Brain (organoid and tissue), 16 donors: ENCODE measurements at places on chromosomes 3 and 15.

DNA sequence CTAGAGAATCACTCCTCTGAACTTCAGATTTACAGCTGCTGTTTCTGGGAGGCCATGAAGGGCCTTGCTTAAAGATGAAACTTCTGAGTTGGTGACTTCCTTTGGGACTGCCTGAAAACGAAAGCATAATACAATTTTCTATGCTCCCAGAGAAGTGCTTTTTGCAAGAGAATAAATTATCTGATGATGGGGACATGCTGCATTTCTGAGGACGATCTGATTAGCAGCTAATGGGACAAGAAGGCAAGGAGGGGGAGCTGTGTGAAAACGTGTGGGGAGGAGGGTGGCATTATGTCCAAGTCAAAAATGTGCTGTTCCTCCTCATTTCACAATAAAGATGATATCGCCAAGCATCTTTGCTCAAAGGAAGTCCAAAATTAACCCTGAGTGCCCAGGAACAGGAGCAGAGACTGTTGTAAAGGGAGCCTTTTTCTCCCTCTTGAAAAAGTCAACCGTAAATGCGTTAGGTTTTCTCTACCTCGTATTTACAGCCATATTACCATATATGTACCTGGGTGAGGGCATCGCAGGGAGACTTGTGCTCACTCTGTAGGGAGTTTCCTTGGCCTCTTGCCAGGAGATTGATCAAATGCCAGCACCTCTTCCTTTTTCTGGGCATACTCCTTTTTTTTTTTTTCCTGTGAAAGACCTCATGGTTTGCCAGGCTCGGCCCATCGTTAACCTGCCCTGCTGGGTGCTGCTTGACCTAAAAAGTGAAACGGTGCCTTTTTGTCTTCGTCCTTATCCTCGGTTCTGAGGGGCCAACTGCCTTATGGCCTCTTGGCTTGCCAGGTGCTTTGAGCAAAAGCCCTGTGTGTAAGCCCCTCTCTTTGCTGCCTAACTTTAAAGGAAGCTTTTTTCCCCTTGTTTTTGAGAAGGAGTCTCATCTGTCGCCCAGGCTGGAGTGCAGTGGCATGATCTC is 11.5 kb downstream of the ITPR1 start:
- DNase-seq: no peak

- no peak for DNase-seq
Measured at GRCh38 chr3:197896421-197896820, 53.6 kb upstream of the RPL35A start.

- DNase-seq: peak; percentile 84
Measured at GRCh38 chr15:56496635-56497034, 31.7 kb upstream of the MNS1 start.

DNA sequence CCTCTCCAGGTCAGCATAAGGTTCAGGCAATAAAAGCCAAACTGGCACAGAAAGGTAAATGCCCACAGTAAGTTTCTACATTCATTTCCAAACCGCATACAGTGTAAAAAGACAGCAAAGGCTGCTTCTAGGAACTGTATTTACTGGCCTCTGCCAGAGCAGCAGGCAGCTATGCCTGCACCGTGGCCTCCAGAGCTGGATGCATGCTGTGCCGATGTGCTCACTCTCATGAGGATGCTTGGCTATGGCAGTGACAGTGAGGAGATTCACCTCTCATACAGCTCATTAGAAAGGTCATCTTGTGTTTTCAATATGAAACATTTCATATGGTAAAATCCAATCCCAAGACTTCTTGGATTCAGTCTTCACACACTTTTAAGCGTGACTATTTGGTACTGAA is 50.3 kb downstream of the UBP1 start:
- DNase-seq: no peak

DNA sequence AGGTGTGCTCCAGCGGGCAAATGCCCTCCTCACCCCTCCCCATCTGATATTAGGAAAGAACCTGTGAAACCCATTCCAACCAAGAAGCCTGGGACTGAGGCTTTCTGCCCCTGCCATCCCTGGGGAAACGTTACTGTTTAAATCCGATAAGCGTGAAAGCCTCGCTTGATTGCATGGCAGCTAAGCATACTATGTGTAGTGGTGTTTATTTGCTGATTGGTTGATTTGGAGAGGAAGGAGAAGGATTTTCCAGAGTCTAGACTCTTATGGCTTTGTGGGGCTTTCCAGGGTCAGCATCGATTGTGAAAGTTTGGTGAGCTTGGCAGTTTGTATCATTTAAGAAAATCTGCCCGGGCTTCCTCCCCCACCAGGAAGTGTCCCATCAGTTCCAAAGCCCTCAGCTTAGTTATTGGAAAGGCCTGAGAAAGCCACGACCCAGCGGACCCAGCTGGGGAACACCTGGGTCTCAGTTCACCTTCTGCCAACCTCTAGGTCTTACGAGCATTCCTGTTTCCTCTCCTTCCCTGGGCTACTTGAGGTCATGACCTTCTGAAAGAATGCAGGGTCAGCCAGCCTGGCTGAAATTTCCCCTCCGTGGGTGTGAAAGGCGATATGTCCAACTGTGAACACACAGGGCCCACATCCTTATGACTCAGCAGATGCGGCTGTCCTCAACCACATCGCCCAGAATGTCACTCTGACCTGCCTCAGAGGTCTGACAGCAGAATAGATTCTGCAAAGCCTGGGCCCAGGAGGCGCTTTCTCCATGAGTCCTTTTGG is 62.8 kb upstream of the HERC1 start:
- DNase-seq: no peak

DNA sequence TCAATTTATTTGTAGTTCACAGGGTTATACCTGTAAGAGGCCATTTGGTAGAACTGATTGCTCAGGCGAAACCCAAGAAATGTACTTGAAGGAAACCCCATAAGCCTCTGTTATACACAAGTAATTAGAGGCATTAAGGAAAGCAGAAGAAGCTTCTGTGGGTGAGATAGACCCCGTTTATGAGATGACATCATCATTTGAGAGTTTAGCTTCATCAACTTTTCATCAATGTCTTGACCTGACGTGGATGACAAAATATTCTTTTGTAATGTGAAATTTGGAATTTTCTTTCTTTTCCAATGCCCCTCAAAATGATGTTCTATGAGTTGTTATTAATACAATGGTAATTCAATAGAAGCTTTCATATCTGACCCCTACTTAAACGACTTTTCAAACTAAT is 136.2 kb downstream of the MDFIC2 start:
- no peak for DNase-seq

DNA sequence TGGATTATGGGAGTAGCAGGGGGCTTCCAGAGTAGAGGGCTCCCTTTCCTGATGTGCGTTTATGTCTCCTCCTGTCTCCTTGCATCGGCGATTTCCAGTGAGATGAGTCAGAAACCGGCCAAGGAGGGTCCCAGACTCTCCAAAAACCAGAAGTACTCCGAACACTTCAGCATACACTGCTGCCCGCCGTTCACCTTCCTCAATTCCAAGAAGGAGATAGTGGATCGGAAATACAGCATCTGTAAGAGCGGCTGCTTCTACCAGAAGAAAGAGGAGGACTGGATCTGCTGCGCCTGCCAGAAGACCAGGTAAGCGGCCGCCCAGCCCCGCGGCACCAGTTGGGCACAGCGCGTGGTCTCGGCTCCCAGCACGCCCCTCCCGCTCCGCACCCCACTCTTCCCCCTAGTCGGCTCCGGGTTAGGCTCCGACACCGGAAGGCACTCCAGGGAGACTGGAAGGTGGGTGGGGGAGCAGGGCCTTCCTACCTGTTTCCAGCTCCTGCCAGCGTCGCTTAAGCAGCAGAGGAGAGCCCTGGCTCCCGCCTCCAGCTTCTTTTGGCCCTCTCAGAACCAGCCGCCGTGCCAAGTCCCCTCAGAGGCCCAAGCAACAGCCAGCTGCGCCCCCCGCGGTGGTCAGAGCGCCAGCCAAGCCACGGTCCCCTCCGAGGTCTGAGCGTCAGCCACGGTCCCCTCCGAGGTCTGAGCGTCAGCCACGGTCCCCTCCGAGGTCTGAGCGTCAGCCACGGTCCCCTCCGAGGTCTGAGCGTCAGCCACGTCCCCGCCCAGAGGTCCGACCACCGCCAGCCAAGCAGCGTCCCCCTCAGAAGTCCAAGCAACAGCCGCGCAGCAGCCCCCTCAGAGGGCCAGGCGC is 34.7 kb downstream of the MOBP start:
- peak; percentile 62 for DNase-seq

- no peak for DNase-seq
Measured at GRCh38 chr3:131147534-131147933, 120.9 kb downstream of the NEK11 start.

DNA sequence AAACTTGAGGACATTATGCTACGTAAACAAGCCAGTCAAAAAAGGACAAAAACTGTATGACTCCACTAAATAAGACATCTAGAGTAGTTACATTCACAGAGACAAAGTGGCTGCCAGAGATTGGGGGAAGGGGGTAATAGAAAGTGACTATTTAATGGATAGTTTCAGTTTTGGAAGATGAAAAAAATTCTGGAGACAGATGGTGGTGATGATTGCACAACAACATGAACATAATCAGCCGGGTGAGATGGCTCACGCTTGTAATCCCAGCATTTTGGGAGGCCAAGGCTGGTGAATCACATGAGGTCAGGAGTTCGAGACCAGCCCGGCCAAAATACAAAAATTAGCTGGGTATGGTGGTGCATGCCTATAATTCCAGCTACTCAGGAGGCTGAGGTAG is 40.6 kb downstream of the DPP8 start:
- DNase-seq: no peak

DNA sequence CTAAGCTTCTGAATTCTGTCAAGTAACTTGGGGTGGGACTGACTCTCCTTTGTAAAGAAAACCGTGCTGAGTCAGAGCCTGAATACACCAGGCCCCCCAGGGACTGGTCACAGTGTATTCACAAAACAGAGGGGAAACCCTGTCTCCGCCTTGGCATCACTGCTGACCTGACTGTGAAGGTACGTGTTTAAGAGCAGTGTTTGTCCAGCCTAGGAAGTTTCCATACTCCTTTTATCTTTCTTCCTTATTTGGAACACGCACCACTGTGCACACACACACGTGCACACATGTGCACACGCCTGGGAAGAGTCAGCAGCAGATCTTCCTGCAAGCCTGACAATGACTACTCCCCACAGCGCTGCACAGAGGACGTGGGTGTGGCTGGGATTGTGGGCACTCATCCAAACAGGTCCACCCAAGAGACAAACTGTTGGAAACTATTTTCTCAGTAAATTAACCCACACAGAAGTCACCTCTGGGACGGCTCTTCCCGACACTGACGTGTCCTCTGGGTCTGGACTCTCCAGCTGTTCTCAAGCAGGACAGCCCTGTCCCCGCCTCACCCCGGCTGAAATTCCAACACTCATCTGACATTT is 87.7 kb downstream of the ATP10A start:
- no peak for DNase-seq

- DNase-seq: no peak
Measured at GRCh38 chr3:87979527-87979926, 79.3 kb downstream of the CGGBP1 start.

- DNase-seq: no peak
Measured at GRCh38 chr3:44055951-44056350, 185.7 kb upstream of the TOPAZ1 start.

DNA sequence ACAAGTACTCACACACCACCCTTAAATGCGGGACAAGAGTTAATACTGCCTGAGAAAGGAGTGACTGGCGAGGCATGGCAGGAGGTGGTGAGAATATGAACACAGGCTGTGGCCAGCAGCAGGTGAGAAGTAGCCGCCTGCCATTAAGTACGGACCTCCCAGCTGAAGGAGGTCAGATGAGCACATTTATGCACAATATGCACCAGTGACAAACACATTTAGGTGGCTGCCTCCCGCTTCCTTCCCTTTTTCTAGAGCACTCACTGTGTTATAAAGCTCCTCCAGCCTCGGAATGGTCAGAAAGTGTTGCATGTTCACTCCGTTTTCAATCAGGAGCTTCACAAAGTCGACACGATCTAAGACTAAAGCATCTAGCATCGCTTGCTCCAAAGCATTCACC is 52.4 kb downstream of the TRPM1 start:
- DNase-seq: no peak

DNA sequence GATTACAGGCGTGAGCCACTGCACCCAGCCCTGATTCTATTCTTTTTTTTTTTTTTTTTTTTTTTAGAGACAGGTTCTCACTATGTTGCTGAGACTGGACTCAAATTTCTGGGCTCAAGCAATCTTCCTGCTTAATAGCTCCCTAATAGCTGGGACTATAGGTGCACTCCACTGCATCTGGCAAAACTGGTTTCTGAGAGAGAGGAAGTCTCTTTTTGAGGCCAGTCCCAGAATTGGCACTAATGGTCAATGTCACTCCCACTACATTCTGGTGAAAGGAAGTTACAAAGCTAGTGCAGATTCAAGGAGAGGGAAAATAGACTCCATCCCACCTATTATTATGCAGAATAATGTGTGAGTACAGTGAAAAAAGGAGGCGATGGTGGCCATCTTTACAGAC is 5.8 kb upstream of the TGFBR2 start:
- DNase-seq: no peak

GRCh38 chr15:50873935-50874361 is 34.5 kb upstream of the AP4E1 start:
- DNase-seq: no peak

DNA sequence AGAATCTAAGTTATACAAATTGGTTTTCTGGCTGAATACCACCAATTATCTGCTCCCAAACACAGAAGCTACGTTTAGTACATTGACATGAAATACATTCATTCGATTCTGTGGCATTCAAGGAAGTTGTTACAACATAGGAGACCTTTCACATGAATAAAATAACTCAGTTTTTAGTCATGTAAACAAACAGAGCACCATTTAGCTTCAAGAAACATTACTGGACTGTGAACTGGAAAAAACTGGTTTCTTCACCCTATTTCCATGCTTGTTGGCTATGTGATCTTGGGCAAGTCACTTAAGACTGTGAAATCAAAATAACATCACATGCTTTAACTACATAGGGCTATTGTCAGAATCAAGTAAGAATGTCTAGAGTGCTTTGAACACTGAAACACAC is 46.2 kb downstream of the NRG4 start:
- no peak for DNase-seq

DNA sequence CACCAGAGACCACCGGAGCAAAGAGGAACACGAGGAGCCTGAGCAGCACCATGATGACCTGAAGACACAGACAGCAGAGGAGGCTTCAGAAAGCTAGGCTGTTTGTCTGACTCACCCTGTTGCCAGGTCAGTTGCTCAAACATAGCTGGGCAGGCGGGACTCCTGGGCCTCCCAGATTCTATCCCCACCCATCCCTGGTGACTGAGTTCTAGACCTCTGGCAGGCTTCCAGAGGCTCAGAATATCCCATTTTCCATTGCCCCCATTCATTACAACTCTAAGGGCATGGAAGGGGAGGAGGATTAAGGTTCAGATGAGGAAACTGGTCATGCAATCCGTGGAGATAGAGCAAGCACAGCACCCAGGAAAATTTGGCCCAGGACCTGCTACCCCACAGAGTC is at the start of gene CDHR4:
Gene CDHR4 (minus strand): TSS at position 113 of the 400 bp plus-strand sequence. CDS start 61 bp downstream, at position 52.
- DNase-seq: no peak
